ENCODE measurements at places on chromosomes 5 and 9.
A peak's percentile ranks its signal among the peaks of the same experiment; 100 is the strongest.

GRCh38 chr9:92754091-92754745 lies 10.4 kb downstream of the BICD2 start:
- DNase-seq = no peak

DNA sequence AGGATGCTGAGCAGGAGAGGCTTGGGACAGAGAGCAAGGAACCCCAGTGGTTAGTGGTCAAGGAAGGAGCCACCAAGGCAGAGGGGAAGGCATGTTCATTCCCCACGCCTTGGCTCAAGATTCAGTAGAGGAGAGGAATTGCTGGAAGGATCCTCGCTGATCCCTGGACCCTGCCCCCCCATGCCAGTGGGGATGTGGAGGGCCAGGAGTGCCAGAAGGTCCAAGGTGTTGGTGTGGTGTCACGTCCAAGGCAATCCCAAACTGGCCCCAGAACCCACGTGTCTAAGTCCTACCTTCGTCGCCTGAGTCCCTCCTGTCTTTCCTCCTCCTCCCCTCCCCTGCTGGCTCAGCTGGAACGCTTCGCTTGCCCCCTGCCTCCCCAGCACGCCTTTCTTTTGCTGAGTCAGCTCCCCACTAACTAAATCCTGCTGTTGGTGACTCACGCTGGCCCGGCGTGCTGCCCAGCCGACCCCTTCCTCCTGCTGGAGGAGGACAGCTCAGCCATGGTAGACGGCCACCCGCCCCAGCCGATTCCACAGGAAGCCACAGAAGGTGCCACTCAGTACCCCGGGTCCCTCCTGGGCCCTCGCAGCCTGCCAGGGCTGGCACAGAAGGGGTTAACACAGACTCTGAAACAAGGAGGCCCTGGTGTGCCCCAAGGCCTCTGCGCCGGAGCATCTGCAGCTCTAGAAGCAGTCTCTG lies 37.6 kb upstream of the ORM1 start:
- DNase-seq = no peak

DNA sequence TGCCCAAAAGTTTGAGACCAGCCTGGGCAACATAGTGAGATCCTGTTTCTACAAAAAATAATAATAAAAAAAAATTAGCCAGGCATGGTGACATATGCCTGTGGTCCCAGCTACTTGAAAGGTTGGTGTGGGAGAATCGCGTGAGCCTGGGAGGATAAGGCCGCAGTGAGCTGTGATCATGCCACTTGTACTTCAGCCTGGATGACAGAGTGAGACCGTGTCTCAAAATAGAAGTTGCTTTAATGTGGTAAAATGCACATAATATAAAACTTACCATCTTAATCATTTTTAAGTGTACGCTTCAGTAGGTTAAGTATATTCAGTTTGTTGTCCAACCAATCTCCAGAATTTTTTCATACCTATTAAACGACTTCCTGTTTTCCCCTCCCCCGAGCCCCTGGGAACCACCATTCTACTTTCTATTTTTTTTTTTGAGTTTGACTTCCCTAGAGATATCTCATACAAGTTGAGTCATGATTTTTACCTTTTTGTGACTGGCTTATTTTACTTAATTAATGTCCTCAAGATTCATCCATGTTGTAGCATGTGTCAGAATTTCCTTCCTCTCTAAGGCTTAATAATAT lies 120.1 kb upstream of the POC5 start:
- no peak for DNase-seq

DNA sequence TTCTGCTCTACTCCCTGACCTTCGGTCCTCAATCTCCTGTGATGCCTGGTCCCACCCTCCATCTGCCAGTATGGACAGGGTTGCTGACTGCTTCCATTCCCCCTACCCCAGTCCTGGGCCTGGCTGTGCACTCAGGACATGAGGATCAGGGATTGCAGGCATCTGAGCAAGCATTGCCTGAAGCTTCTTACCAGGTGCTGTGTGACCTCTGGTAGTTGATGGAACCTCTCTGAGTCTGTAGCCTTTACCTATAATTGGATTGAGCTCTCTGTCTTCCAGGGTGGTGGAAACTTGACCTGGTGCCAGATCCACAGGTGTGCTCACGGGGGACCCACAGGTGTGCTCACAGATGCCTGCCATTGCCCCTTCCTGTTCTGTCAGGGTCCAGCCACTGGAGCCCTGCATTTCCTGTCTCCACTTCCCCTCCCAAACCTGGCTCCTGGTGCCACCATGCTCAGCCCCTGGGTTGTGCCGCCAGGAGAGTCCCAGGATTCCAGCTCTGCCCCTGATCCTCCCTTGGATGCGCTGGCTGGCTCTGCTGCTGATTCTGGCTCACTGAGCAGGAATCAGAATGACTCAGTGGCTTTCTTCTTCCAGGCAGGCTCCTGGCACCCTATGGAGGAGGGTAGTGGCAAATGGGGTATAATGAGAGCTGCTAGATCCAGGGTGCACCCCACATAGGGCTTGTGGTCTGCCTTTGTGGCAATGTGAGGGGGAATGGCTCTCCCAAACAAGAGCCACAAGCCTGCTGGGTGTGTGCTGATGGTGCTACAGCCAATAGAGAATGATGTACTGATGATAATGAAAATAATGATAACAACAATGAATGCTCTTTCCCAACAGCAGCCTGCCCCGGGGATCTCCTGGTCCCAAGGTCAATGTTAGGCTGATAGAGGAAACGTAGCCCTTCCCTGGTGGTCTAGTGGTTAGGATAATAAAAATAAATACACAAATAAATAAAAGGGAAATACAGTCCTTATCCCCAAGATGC lies 35.2 kb upstream of the PSD2 start:
- DNase-seq = no peak

DNA sequence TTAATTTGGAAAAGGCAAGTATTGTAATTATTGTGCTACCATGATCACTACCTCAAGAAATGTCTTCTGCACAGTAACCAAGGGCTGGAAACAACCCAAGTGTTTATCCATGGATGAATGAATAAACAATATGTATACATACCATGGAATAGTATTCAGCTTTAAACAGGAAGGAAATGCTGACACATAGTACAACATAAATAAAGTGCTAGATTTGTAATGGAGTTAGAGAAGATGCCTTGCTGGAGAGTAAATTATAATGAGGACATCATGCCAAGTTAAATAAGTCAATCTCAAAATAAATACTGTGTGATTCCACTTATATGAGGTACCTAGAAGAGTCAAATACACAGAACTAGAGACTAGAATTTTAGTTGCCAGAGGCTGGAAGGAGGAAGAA lies 160.0 kb downstream of the CCDC192 start:
- DNase-seq = no peak

- no peak for DNase-seq
These were observed 32.4 kb upstream of the STX17 start for GRCh38 chr9:99873943-99874584.

- DNase-seq = peak; percentile 68
These were observed at the start of gene DPYSL3 for GRCh38 chr5:147509710-147510651. TSS of gene DPYSL3 (minus strand) at chr5:147510068. CDS start at chr5:147509858, 210 bp downstream.

- DNase-seq = no peak
These were observed 161.5 kb upstream of the NR4A3 start for GRCh38 chr9:99660191-99660636.

DNA sequence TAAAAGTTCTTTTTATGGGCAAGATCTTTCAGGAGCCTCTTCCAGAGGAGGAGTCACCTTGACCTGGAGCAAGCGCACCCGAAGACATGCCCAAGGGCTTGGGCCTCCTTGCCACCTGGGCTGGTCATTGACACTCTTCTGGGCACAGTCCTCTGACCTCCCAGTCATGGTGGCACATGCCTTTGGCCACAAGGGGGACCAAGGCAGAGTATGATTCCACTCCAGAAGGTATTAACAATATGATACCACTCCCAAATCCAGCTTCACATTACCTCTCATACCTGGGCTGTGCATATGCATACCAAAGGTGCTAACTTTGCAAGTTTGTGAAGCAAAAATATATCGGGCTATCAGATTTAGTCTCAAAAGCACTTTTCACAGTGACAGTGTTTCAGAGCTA lies 84.6 kb downstream of the MAST4 start:
- DNase-seq = no peak

DNA sequence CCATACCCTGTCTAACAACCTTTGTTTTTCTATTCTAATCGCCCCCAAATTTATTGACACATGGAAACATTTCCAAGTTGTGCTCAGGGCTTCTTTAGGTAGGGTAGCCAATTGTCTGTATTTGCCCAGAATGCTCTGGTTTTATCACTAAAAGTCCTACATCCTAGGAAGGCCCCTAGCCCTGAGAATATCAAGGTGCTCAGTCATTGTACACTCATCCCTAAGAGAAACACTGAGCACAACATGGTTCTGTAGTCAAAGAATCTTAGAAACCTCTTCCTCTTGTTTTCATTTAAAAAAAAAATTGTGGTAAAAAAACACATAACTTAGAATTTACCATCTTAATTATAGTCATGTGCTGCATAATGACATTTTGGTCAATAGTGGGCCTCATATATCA lies 69.0 kb upstream of the BASP1 start:
- no peak for DNase-seq

- DNase-seq = no peak
These were observed 3.3 kb downstream of the FIBCD1 start for GRCh38 chr9:130935648-130936271.

DNA sequence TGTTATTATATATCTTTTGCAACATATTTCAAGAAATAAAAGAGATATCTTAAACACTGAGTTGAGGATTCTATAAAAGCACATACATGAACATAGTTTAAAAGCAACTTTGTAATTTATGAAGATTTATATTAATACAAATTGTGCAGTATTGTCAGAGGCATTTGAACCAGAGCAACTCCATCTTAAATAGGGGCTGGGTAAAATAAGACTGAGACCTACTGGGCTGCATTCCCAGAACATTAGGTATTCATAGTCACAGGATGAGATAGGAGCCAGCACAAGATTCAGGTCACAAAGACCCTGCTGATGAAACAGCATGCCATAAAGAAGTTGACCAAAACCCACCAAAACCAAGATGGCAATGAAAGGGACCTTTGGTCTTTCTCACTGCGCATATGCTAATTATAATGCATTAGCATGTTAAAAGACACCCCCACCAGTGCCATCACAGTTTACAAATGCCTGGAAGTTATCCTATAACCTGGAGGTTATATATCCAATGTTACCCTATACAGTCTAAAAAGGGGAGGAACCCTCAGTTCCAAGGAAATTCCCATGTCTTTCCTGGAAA lies 320.2 kb downstream of the FAM170A start:
- no peak for DNase-seq
